GM12892 (cell line): ENCODE measurements at places on chromosomes 1 and 21.

DNA sequence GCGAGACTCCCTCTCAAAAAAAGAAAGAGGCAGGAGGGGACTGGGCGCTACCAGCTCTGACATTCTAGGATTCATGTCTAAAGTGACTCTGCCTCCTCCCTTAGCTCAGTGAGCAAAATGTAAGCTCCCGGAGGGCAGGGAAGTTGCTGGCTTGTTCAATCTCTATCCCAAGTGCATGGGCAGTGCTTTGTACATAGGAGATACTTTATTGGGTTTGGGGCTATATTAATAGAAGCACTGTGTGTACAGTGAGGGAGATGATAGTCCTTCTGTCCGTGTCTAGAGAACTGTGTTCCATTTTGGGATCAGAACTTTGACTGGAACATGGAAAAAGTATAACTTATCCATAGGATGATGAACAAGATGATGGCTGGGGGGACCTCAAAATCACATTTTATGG is 16.7 kb upstream of the LUZP1 start:
- DNase-seq = no peak

GRCh38 chr1:21323091-21323490 is 32.8 kb upstream of the ECE1 start:
- DNase-seq = no peak

- no peak for DNase-seq
Measured at GRCh38 chr1:168170564-168171508, 7.9 kb upstream of the TIPRL start.

DNA sequence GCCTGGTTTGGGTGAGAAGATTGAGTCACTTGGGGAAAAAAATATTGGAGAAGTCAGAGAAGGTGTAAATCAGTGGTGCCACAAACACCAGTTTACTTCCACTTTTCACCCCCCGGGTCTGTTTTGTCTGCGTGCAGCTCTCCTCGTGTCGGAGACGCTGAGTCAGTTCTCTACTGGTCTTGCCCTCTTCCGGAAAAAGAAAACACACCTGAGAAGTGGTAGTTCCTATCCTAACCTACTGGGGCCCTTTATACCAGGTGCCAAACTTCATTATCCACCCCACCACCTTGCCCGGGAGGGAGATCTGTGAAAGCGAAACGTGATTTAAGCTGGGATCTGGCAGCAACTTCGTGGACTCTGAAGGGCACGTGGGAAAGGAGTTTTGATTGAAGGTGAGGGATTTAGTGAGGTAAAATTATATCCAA is 855 bp upstream of the IVNS1ABP start:
- peak; percentile 41 for DNase-seq

GRCh38 chr21:38623552-38623951 is 125.3 kb upstream of the ERG start:
- no peak for DNase-seq

- no peak for DNase-seq
Measured at GRCh38 chr1:247277191-247277590, 21.3 kb downstream of the VN1R5 start.

- no peak for DNase-seq
Measured at GRCh38 chr1:160597705-160598104, 18.4 kb upstream of the CD84 start.

- DNase-seq = no peak
Measured at GRCh38 chr1:64172458-64172983, 30.9 kb upstream of the UBE2U start.

DNA sequence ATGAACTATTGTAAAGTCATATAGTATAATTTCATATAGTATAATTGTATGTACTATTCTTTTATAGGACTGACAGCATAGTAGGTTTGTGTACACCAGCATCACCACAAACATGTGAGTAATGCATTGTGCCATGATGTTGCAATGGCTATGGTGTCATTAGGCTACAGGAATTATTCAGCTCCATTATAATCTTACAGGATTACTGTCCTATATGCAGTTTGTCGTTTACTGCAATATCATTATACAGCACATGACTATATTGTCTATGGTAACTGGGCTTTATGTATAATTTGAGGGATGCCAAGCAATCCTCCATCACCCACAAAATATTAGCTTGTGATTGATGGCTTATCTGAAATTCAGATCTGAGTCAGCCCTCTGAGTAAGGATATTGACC is 54.2 kb upstream of the PBX1 start:
- DNase-seq = no peak

GRCh38 chr1:235739124-235739523 is 89.5 kb upstream of the GNG4 start:
- DNase-seq = no peak

DNA sequence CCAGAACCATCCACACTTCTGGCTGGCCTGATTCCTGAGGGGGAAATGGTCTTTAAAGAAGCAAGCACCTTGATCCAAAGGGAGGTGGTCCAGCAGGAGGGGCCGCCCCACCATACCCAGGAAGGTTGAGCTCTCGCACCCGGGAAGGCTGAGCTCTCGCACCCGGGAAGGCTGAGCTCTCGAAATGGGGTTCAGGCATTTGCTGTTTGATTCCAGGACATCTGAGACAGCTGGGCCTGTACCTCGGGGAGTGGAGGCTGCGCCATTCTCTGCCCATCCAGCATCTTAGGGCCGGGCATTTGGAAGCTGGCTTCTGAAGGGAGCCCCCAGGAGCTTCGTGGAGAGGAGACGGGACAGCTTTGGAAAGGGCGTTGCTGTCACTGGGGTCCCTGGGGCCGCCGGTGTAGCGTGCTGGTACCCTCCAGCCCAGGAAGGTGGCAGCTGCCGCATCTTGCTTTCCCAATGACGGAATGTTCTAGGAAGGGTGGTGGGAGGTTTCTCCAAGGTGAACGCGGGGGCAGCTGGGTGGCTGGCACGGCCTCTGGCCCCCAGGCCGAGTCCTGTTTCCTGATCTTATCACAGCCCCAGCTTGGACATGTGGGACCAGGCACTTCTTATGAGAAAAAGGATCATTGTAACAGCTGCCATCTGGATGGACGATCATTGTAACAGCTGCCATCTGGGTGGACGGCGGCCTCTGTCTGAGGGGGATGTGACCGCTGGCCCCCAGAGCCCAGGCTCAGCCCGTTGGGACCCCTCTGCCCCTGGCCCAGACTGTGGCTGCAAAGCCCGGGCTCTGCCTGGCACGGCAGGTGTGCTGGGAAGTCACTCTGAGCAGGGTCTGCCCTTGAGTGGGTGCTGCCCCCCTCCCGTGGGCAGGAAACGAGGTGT is 61.6 kb downstream of the COL18A1 start:
- no peak for DNase-seq

GRCh38 chr1:201051399-201051798 is 27.9 kb upstream of the KIF21B start:
- no peak for DNase-seq

- no peak for DNase-seq
Measured at GRCh38 chr1:62263814-62264353, 55.4 kb downstream of the KANK4 start.

DNA sequence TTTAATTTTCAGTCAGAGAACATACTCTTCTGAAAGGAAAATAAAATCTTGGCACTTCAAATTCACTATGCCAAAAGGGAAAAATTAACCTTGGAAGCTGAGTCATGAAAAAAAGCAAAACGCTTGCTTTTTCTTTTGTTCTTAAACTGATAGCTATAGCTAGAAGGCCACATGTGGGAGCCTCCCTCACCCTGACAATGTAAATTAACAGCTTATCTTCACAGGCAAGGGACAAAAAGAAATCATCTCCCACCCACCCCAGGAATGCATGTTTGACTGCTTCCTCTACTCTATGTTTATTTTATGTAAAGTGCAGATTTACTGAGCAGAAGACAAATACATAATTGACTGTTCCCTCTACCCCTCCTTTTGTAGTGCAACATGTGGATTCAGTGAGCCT is 38.0 kb downstream of the EBNA1BP2 start:
- no peak for DNase-seq

DNA sequence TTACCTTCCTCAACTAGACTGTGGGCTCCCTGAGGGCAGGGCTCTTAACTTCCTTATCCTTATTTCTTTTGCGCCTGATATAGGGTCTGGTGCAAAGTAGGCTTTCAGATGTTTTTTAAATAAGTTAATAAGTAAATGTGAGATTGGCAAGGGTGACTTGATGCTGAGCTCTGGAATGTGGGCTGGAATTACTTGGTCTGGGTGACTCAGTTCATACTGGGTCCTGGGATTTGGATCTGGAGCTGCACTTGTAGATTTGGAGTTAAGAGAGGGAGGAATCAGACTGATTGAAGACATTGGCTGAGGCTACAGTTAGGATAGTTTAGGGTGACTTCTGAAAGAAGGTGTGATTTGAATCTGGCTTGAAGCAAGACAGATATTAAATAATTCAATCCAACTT is 190.9 kb downstream of the GIPC2 start:
- DNase-seq = no peak

DNA sequence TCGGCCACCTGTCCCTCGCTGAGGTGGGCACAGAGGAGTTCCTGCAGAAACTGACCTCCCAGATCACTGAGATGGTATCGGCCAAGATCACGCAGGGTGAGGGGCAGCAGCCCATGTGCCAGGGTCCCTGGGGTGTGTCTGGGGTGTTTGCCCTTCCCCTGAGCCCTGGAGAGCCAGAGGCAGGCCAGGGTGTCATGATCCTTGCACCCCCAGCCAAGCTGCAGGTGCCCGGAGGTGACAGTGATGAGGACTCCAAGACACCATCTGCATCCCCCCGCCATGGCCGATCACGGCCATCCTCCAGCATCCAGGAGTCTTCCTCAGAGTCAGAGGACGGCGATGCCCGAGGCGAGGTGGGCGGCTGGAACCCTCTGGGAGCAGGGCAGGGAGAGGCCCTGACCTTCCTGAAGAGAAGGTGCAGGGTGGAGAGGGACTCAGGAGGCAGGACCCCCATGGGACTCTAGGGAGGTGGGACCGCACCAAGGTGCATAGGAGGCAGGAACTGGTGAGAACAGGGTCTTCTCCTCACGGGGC is 69.5 kb downstream of the TRIM11 start:
- DNase-seq = no peak

GRCh38 chr1:226722240-226722900 is 16.7 kb downstream of the ITPKB start:
- no peak for DNase-seq

- DNase-seq = peak; percentile 76
Measured at GRCh38 chr1:46532498-46533178, 18.8 kb downstream of the KNCN start.

- no peak for DNase-seq
Measured at GRCh38 chr21:28150778-28151177, 841.9 kb downstream of the LTN1 start.

DNA sequence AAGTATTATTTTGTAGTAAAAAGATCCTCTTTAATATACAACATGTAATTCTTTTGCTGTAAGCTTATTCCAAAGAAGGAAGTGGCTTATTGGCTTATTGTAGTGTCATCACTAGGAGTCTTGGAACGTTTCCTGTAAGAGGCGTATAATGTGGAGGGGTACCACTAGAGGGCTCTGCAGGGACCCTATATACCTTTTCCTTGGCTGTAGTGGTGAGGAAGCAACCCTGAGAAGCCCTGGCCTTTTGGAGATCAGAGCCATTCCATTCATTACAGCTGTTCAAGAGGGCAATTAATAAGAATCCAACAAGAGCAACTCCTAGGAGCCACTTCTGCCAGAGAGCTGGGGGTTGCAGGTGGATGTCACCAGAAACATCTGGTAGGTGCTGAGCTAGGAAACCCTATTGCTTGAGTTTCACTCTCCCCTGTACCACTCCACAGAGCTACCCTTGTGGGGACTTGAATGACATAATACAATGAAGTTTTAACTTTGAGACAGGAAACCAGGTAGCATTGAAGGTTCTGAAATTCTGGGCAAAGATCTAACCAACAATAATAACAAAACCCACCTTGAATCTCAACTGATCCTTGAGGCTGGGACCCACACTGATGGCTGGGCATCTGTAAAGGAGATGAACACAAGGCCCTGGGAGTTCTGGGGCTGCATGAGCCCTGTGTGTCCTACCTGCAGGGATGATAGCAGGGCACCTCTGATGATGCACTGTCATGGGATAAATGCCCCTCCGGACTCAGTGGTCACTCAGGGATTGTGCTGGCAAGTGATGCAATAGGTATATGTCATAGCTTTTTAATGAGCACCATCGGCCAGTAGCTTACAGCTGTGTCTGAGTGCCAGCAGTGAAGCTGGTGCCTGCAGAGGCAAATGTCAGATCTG is 160.2 kb upstream of the COA6 start:
- no peak for DNase-seq
